Inflammatory macrophage (primary cell): ENCODE measurements at places on chromosomes 2 and 18.
A peak's percentile ranks its signal among the peaks of the same experiment; 100 is the strongest.

- DNase-seq: no peak
Observed at GRCh38 chr2:185567196-185567595, 171.4 kb upstream of the FSIP2 start.

DNA sequence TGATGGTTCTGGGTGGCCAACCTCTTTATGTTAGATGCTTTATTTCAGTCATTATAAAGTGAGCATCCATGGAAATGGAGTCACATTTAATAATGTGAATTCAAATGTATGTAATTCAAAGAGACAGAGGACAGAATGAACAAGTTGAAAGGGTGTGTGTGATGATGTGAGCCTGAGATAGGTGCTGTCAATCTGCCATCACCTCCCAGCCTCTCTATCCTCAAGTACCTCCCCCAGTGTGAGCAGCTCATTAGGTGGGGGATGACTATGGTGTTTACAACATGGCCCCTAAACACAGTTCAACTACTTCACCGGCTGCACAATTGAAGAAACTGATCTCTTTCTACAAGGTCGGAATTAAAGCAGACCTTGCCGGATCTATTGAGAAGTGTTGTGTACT is 74.7 kb upstream of the IGFBP5 start:
- no peak for DNase-seq

DNA sequence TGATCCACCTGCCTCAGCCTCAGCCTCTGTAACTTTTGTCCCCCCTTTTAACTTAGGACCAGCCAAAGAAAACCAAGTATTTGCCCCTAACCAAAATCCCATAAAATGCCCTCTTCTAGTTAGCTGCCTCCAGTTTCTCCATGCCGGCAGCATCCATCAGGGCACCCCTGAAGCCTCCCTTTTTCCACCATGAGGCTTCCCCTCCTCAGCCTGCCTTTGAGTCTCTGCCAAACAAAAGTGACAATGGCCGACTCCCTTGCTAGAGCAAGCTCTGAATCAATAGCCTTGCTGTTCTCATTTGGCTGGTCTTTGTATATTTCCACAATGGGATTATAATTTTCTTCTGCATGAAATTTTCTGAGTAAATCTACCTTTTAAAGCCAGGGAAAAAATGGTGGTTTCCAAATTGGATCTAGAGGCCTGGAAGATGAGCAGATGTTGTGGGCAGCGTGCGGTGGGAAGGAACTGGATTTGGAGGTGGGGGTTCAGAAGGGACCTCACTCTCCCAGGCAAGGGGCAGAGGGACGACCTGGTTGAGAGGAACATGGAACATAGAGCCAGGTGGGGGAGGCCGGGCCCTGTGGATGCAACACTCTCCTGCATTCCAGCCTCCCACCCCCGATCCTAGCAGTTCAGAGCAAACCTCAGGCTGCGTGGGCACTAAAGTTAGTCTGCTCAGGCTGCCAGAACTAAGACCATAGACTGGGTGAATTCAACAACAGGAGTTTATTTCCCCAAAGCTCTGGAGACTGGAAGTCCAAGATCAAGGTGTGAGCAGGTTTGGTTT is 80.6 kb downstream of the HS6ST1 start:
- DNase-seq: no peak

DNA sequence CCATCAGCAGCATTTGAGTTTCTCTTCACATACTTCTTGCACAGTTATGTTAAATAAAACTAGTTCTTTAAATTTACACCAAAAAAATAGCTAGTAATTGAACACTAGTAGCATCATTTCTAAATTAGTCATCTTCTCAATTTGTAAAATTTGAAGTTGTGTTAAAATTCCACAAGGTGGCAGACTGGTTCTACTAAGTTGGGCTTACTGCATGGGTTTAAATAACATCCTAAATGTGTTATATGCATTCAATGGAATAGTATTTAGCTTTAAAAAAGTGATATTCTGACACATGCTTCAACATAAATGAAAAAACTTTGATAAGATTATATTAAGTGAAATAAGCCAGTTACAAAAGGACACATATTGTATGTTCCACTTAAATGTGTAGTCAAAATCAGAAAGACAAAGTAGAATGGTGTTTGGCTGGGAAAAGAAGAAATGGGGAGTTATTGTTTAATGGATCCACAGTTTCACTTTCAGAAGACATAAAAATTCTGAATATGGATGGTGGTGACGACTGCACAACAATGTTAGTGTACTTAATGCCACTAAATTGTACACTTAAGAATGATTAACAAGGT is 28.7 kb upstream of the RPRD1A start:
- DNase-seq: peak; percentile 70

DNA sequence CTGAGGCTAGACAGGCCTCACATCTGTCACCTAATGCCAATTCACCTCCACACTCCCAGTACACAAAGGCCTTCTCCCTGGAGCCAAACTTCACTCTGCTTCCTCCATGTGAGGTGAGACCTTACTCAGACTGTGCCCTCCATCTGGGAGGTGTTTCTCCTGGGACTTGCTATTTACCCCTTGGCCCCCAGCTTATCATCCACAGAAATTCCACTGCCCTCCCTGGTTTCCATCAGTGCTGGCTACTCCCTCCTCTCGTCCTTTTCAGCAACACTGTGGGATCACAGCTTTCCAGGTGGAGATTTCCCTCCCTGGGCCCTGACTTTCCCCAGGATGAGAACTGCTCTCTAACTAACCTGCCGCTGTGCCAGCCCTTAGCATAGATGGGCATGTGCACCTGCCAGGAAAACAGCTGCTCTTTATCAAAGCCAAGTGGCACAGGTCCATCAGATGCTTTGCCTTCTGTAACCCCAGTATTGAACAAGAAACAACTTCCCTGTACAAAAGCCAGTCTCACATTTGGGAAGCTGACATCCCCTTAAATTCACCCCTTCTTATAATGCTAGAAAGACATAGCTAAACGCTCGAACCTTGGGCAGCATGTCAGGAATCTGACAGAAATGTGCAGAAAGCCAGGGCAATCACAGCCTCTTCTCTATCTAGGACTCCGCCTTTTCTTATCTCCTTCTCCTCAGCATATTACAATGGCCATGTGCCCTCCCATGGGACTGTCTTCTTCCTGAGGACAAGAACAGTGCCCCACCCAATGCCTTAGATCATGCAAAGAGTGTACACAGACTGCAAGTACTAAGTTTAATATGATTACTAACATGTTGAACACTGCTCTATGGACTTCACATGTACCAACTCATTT is 535.5 kb upstream of the ID2 start:
- DNase-seq: no peak

GRCh38 chr2:28434600-28434989 is 41.9 kb downstream of the FOSL2 start:
- no peak for DNase-seq

DNA sequence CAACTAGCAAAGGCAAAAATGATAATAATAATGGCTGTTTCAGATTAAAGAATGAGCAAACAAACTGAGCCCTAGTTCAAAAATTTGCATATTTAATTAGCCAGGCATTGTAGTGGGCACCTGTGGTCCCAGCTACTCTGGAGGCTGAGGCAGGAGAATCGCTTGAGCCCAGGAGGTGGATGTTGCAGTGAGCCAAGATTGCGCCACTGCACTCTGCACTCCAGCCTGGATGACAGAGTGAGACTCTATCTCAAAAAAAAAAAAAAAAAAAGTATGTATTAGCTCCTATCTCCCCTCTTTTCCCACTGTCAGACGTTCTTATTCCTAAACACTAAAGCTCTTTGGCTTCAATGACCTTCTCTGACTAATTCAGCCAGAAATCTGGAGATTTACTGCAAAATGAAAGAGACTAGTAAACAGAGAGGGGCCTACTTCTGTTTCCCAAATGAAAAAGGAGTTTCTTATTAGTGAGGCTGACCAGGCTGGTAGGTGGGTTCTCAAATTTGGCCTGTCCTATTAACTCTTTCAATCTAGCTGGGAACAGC is 3.9 kb upstream of the SRBD1 start:
- DNase-seq: no peak

DNA sequence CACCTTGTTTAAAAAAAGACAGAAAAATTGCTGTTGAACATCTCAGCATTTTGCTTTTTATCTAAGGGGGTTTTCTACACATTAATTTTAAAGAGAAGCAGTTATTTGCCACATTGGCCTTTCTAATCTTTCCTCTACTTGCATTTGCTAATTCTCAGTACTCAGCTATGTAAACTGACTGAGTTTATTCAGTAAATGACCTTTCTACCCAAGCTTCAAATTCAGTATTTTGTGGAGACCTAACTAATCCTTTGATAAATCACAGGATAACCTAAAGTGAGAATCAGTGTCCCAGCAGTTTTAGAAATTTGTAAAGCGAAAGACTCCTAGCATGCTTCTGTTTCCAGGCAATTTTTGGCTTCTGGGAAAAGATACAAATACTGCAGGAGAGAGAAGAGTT is 288.4 kb downstream of the ASXL3 start:
- no peak for DNase-seq

GRCh38 chr2:96498021-96498431 is 7.1 kb downstream of the NEURL3 start:
- DNase-seq: no peak

DNA sequence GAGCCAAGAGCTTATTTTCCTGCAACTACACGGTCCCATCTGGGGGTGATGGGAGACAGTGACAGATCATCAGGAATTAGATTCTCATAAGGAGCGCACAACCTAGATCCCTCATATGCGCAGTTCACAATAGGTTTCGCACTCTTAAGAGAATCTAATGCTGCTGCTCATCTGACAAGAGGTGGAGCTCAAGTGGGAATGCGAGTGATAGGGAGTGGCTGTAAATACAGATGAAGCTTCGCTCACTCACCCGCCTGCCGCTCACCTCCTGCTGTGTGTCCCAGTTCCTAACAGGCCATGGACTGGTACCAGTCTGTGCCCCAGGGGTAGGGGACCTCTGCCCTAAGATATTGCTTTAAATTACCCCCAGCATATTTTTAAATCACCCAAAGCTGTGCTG is 10.8 kb downstream of the LRRFIP1 start:
- no peak for DNase-seq

DNA sequence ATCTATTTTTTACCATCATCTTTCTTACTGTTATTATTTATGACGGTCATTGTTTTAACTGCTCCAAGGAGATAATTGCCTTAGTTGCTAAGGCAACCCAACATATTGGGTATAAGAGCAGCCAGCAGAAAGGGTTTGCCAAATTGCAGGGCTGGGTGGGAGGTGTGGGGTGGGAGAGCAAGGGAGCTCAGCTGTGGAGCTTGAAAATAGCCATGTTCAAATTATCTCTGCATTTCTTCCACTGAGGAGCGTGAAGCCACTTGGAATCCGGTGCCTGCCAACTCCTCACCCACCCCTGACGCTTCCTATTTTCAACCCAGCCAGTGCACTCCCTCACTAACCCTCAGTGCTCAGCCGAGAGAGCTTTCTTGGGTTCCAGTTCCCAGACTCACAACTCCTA is 60.8 kb downstream of the SETBP1 start:
- no peak for DNase-seq

DNA sequence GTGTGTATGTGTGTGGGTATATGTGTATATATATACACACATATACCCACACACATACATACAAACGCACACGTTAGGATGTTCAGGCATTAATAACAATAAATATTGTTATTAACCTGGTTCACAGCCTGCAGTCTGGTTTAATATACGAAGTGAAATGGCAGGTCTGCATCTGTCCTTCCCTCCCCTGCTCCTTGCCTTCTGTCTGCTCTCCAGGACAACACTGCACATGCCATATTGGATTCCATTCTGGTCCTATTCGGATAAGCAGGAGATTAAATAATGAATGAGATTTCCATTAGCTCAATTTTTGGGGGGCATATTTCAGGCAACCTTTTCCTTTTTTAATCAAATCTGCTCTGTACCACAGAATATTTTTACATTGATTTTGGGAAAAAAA is 158.0 kb downstream of the CELF4 start:
- no peak for DNase-seq

GRCh38 chr2:196131949-196132925 is 39.1 kb downstream of the STK17B start:
- DNase-seq: no peak

DNA sequence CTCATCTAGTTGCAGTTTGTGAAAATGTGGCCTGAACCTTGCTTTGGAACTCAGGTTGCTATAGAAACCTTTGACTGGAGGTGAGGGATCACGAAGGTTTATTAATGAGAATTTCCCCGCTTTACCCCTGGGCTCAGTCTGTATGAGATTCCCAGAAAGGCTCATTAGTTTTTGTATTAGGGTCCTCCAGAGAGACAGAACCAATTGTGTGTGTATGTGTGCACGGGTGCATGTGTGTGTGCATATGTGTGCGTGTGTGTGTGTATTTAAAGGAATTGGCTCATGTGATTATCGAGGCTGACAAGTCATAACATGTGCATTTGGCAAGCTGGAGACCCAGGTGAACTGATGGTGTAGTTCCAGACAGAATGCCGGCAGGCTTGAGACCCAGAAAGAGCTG is 113.8 kb upstream of the DLX2 start:
- DNase-seq: no peak
